NCI-H526 (cell line): ENCODE measurements at places on chromosomes 3 and 15.
A peak's percentile ranks its signal among the peaks of the same experiment; 100 is the strongest.

GRCh38 chr3:42690766-42691680 is 5.7 kb downstream of the KLHL40 start:
- DNase-seq: no peak

GRCh38 chr15:92772626-92773244 is 117.2 kb upstream of the FAM174B start:
- no peak for DNase-seq

GRCh38 chr3:54862526-54862925 is 65.3 kb downstream of the LRTM1 start:
- no peak for DNase-seq

DNA sequence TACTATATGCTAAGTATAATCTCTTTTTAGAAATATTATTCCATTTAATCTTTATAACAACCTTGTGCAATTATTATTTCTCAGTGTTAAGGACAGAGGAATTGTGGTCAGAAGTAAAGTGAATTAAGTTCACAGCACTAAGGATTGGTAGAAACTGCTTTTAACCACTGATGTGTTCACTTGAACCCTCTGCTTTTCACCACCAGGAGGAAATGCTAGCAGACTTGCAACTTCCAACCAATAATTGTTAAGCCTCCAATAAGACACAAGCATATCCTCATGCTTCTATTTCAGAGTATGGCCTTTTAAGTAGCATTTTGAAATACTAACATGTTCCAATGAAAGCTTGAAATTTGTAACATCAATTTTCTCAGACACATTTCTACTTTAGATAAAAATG is 527.4 kb downstream of the SI start:
- no peak for DNase-seq

- no peak for DNase-seq
Measured at GRCh38 chr3:35867791-35868190, 228.5 kb downstream of the ARPP21 start.

DNA sequence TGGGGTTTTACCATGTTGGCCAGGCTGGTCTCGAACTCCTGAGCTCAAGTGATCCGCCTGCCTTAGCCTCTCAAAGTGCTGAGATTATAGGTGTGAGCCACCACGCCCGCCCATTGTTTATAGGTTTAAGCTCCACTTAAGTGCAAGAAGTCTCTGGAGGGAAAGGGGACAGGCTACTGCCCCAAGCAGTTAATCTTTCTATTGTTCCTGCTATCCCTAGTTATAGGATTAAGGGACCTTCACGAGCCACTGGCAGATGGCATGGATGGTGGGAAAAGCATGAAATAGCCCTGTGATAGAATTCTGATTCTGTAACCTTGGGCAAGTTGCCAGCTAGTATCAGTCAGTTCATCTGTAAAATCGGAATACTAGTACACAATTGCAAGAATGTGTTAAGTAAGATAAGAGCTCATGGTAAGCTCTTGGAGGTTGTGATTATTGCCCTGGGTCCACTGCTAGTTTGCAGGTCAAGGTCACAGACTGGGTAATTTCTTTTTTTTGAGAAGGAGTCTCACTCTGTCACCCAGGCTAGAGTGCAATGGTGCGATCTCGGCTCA is 5.3 kb upstream of the RBPMS2 start:
- DNase-seq: no peak

DNA sequence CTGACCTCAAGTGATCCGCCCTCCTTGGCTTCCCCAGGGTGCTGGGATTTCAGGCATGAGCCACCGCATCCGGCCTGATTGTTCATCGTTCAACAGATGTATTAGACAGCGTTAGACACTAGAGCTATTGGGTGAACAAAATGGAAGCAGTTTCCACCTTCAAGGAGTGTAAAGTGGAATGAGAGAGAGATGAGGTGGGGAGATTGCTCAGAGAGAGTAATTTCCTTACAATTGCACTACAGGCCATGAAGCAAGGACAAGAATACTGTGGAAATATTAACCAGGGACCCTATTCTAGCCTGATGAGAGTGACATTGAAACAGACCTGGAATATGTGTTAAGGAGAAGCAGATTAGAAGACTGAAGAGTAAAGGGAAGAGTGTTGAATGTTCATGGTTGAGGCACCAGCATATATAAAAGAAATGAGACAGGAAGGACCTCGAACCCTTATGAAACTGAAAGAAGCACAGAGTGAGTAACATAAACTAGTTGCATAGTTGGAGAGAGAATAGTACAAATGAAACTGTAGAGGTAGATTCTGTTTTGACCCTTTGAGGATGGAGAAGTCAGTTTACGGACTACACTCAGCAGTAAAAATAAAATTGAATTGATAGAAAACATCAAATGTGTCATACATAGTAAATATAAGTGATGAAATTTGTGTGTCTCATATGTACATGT is 7.2 kb downstream of the RTF1 start:
- DNase-seq: no peak

DNA sequence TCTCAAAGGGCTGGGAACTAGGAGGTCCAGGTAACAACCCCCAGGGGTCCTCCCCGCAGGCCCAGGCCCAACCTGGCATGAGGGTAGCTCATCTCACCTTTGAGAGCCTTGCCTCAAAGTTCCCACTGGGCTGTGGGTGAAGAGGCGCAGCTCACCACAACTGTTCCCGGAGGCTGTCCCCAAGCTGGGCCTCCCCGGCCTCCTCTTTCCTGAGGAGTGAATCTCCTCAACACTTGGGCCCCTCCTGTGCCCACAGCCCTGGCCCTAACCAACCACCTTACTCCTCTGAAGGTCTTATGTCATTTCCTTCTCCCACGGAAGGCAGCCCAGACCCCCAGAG is 27.5 kb upstream of the CORO2B start:
- DNase-seq: no peak

DNA sequence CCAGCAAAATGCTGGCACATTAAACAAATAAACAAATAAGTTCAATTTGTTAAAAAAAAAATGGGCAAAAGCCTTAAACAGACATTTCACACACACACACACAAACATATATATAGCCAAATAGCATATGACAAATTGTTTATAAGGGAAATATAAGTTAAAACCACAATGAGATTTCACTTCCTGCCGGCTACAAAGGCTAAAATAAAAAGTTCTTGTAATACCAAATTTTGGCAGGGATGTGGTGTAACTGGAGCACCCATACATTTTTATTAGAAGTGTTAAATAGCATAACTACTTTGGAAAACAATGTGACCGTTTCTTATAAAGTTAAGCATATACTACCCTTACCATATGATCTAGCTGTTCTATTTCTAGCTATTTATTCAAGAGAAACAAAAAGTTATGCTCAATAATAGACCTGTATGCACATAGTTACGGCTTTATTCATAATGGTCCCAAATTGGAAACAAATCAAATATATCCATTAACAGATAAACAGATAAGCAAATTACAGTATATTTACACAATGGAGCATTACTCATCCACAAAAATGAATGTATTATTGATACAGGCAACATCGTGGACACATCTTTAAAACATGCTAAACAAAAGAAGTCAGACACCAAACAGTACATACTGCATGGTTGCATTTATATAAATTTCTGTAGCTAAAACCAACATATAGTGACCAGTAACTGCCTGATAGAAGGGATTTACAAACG is 93.9 kb downstream of the EOMES start:
- no peak for DNase-seq

DNA sequence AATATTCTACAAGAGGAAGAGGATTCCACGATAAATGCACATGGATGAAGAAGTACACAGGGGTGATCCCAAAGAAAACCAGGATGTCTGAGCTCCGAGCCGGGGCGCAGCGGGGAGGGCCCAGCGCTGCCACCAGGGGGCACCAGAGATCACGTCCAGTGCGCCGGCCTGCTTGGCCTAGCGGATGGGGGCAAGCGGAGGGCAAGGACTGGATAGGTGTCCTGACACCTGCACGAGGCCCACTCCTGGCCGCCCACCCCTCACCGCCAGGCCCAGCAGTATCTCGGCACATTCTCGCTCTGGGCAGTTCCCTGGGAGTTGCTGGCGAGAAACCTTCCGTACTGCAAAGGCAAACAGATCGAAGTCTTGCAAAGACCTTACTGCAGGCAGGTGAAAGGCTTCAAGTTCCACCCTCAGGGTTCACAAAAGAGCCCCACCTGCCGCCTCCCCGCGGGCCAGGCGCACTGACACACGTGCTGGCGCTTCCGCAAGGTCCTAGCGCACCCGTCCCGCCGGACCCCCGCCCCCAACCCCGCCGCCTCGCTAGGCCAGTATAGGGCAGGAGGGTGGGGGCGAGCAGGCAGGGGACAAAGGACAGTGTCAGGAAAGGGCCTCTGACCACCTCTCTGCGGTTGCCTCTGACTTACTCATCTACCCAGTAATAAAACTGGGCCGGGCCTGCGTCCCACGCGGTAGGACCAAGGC is 3.3 kb downstream of the ANKRD63 start:
- DNase-seq: peak; percentile 39

DNA sequence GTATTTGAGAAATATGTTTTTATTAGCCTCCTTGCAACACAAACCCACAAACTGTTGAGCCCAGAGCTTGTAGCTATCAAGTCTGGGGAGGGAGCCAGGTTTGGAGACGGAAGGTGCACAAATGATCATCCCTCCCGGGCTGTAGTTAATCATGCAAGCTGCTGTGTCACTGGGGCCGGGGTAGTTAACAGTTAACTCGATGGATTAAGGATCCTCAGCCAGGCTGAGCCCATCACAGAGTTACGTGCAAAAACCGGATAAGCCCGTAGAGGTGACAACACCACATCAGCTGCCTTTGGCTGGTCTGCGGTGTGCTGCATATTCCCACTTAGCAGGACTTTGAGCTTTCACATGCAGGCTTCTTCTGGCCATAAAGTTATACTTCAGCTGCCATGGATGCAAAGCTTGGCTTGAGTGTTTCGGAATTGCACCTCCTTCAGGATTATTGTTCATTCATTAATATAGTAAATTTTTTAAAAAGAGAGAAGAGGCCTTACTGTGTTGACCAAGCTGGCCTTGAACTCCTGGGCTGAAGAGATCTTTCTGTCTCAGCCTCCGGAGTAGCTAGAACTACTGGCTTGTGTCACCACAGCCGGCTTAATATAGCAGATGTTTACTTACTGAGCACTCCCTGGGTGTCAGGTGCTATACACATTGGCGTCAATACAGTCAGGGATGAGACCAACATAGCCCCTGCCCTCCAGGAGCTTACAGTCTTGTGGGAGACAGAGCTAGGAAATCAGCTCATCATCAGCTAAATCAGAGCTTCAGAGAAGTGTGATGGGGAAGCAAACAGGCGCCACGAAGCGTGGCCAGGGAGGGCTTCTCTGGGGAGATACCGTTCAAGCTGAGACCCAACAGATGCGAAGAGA is 226.8 kb upstream of the BHLHE40 start:
- DNase-seq: no peak

DNA sequence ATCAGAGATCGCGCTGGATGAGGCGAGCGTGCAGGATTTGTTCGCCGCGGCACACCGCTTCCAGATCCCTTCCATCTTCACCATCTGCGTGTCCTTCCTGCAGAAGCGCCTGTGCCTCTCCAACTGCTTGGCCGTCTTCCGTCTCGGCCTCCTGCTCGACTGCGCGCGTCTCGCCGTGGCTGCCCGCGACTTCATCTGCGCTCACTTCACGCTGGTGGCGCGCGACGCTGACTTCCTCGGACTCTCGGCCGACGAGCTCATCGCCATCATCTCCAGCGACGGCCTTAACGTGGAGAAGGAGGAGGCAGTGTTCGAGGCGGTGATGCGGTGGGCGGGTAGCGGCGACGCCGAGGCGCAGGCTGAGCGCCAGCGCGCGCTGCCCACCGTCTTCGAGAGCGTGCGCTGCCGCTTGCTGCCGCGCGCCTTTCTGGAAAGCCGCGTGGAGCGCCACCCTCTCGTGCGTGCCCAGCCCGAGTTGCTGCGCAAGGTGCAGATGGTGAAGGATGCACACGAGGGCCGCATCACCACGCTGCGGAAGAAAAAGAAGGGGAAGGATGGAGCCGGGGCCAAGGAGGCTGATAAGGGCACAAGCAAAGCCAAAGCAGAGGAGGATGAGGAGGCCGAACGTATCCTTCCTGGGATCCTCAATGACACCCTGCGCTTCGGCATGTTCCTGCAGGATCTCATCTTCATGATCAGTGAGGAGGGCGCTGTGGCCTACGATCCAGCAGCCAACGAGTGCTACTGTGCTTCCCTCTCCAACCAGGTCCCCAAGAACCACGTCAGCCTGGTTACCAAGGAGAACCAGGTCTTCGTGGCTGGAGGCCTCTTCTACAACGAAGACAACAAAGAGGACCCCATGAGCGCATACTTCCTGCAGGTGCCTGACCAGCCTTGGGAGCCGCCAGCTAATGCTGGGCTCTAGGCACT is 819 bp downstream of the KLHL40 start:
- peak; percentile 20 for DNase-seq

GRCh38 chr15:83430441-83430840 is 16.7 kb upstream of the SH3GL3 start:
- DNase-seq: no peak
